ENCODE measurements at places on chromosomes 1 and 21.

DNA sequence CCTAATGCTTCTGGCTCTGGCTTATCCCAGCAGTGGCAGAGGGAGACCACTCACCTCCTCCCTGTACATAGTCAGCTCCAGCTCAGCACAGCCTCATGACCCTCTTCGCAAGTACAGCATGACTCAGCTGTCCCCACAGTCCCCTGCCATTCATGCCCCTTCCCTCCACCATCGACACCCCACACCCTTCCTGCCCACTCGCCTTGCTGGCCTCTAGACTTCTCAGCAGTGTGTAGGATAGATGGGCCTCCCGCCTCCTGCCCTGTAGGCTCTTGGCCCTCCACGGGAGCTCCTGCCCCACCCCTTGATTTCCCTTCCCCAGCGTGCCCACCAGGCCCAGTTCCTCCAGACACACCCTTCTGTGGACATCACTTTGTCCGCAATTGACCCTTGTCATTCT is 9.8 kb downstream of the NPR1 start:
- DNase-seq, result no peak

DNA sequence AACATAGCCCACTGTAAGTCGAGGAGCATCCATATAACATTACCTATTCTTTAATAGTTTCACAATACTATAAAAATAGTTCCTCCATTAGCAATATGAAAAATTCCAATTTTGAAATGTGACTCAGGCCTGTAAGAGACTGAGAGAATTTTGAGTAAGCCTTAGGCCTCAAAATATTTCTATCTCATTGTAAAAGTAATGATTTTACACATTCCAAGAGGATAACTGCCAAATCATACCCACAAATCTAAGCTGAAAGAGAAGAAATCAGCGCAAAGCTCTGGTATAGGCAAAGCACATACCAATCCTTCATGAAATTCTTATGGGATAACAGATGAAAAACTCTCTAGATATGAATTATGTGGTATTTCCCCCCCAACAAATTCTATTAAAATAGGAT is 144.1 kb downstream of the CDC42BPA start:
- DNase-seq, result no peak

GRCh38 chr21:39913706-39914305 is 46.6 kb downstream of the PCP4 start:
- no peak for DNase-seq

GRCh38 chr1:25579292-25580252 is 36.2 kb downstream of the LDLRAP1 start:
- DNase-seq, result no peak

DNA sequence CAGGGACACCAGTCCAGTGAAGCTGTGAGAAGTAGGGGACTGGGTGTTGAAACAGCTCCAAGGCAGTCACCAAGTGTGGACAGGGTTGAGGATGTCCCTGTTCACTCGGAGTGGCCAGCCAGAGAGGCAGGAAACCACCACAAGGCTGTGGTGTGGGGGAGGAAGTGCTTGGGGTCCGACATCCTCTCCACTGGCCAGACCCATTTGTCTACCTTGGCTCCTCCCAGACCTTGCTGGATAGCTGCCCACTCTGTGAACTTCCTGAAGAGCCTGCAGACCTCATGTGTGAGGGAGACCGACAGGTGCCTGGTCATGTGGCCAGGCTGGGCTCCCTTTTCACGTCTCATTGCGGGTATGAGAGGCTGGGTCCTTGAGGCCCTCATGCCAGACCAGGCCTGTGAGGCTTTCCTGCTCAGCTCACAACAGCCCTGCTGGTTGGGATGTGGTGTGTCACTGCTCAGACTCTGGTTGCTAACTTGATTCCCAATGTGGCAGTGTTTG is 21.8 kb downstream of the CYP4B1 start:
- no peak for DNase-seq

DNA sequence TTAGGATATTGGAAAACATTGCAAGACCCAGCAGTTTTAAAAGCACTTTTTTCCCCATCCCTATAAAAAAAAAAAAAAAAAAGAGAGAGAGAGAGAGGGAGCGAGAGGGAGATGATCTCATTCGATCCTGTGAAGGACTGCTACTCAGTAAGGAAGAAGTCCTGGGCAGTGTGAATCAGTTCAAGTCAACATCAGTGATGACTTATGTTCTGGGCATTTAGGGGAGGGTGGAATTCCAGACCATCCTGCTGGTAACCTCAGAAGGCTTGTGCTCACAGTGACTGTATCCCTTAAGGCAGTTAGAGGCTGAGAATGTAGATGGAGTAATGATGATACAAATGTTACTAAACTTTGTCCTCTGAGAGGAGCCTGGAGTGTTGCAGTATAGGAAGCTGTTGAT is 151.4 kb downstream of the TGFB2 start:
- DNase-seq, result no peak

GRCh38 chr1:227445092-227445674 is 118.2 kb upstream of the ZNF678 start:
- DNase-seq, result no peak

GRCh38 chr21:41210426-41211059 is 42.6 kb downstream of the BACE2 start:
- no peak for DNase-seq
